Glomerular endothelial cell (primary cell): ENCODE measurements at places on chromosomes 11 and 22.

DNA sequence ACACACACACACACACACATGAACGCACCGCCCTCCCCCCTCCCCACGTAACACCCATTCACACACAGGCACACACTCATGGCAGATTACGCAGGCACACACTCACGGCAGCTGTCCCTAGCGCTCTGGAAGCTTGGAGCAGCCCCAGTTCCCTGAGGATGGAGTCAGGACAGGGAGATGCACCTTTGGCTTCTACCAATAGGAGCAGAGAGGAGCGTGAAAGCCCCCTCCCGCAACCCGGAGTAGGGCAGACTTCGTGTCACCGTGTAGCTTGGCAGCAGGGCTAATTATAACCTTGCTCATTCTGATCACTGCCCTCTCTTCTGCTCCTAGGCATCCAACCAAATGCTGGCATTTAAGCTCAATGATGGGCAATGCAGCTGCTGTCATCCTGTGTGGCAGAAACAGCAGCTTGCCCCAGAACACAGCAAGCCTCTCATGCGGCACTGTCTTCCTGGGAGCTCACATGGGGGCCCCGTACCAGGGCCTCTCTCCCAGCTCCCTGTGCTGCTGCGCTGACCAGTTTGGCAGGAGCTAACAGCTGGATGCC, 31.9 kb downstream of the ANKK1 start:
- DNase-seq: no peak

- no peak for DNase-seq
Observed at GRCh38 chr22:47356511-47357011, 594.1 kb downstream of the TBC1D22A start.

GRCh38 chr11:70816156-70816678, 417.9 kb downstream of the CTTN start:
- no peak for DNase-seq

DNA sequence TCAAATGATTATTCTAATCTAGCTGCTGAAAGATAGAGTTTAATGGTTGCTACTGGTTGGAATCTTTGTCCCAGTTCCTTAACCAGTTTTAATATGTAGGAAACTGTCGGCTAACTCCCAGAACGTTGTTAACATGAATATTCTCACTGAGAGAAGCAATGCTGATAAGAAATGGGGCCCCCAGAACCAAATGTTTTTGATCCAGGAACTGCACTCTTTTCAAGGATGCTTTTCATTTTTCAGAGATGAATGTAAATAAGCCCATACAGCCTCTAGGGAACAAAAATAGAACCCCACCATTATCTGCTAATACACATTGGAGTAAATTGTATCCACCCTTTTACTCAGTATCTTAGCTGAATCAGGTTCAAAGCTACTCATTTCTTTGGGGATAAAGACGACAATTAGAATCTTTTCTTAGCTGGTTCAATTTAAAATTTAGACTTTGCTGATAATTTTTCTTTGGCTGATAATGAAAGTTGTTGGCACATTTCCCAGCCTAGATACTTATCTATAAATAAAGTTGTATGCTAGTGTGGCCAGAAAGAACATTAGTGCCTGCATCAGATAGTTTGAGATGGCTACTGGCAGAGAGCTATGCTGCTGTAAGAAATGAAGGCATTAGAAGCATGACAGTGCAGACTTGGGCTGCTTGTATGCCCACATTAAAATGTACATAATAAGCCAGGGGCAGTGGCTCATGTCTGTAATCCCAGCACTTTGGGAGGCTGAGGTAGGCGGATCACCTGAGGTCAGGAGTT, 323.3 kb upstream of the PDGFD start:
- no peak for DNase-seq

DNA sequence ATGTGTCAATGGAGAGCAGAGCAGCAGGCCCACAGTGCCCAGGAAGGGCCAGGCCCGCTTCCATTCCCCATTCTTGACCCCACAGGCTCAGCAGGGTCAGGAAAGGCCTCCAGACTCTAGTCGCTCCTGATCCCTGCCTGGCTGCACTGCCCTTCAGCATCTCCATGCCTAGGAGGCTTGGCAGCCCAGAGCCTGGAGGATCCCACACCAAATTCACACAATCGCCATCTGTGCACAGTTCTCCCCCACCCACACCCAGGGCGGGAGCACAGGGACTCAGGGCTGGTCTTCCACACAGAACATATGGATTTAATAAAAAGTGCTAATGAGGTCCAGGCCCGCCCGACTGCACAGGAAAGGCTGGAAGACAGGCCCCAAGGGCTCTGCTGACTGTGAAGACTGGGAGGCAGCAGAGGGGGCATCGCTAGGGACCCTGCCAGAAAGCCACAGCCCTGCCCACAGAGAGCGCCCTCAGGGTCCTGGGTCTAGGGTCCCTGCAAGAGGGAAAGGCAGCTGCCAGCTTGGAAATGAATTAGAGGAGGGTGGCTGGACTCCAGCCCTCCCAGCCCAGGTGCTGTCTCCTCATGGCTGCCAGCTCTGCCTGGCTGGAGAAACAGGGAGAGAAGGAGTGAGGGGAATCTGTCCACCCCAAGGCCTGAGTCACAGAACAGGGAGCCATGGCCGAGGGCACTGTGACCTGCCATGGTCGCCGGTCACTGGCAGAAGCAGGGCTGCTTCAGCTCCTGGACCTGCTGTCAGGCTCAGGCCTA, 39.7 kb downstream of the DKK3 start:
- no peak for DNase-seq

GRCh38 chr22:20836987-20837823, 21.4 kb downstream of the PI4KA start:
- DNase-seq: no peak

DNA sequence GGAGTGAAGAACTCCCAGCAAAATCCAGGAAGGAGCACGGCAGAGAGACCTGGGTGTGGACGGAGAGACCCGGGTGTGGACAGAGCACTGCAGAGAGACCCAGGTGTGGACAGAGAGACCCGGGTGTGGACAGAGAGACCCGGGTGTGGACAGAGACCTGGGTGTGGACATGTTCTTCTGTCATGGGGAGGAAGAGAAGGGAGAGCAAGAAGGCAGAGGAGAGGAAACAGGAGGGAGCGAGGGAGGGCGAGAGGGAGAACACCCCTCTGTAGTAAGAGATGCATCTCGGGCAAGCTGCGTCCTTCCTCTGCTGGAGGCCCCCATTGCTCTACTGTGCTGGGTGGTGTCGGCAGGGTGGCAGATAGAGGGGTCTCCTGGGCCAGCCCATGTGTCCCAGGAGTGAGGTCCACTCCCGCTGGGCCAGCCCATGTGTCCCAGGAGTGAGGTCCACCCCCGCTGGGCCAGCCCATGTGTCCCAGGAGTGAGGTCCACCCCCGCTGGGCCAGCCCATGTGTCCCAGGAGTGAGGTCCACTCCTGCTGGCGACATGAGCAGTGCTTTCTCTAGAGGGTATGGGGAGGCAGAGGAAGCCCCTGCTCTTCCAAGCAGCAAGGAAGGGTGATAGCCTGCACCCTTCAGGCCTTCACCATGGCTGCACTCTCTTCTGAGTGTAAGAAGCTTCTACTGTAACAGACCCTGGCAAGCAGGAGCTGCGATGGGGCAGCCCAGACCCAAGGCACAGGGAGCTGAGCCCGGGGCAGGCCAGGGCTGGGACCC, 934.2 kb downstream of the BRD1 start:
- no peak for DNase-seq

DNA sequence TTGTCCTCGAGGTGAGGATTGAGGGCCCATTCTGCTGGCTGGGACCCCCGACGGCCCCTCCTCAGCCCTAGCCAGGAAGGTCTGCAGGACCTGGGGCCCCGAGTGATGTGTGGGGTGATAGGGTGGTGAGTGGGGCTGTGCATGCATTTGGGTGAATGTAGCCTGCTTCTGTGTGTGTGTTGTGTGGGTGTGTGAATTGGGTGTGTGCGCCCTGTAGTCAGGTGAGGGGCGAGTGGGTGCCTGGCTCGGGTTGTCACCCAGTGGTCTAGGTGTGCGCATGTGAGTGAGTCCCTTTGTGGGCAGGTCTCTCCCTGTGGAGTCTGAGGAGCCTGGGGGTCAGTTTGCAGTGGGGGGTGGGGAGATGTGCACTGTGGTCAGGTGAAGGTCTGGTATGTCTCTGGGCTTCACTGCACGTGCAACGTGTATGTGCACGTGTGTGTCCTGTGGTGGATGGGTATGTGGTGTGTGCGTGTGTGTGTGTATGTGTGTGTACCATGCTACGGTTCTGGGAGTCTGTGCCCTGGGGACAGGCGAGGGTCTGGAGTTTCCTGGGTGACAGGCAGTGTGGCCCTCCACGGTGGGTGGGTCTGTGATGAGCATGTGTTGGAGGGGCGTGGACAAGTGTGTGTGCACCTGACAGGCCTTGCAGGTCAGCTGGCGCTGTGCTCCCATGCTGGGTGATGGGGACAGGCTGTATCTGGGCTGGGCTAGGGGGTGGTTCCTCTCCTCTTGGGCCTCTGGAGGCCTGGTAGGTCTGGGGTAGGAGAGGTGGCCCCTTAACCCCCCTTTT, 1.0 kb downstream of the TMEM151A start:
- no peak for DNase-seq

- DNase-seq: no peak
Observed at GRCh38 chr22:27474112-27474571, 327.4 kb downstream of the MN1 start.

GRCh38 chr22:19719050-19719482, 4.3 kb upstream of the GP1BB start:
- no peak for DNase-seq

DNA sequence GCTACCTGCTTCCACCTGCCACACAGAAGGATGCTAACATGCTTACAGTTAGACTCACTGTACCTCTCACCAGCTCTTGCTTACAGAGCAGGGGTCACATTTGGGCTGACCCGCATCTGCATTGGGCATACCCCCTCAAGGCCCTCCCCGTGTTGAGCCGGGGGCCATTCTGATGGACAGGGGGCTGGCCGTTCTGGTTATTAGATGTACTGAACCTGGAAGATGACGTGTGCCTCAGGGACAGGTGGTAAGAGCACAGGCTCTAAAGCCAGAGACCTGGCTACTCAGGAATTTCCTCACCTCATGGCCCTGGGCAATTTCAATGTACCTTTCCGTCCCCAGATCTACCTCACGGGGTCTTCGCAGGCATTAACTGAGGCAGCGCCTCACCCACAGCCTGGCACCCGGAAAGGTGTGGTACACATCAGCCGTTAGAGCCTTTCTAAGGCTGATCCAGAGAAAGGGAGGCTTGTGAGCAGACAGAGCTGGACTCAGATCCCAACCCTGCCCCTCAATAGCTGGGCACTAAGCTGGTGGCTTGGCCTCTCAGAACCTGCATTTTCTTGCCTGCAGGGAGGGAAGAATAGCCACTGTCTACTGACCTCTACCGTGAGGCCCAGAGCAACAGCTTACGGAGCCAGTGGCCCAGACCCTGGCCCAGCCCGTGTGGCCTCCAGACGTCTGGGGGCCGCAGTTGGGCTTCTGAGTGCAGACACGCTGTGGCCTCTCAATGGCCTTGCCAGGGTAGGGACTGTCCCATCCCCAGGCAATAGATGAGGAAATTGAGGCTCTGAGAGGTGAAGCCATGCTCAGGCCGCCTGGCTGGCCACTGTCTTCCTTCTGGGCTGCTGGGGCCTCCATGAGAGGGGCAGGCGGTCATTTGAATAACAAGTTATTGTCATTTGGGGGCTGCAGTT, 100.6 kb downstream of the MORC2 start:
- no peak for DNase-seq
